Cardiac septum (tissue), 1 donor: ENCODE measurements at places on chromosomes 3 and 15. TPM values are rescaled to one million over a fixed set of nuclear protein-coding genes. Genes with fewer than 3 reads are reported as not detected.

- DNase-seq, result no peak
These were observed 69.3 kb downstream of the CLASP2 start for GRCh38 chr3:33648793-33649192.

GRCh38 chr15:33067456-33067855 lies 127.1 kb downstream of the FMN1 start:
- no peak for DNase-seq

Gene PLA2G4E
- 0.08 TPM for total RNA-seq

DNA sequence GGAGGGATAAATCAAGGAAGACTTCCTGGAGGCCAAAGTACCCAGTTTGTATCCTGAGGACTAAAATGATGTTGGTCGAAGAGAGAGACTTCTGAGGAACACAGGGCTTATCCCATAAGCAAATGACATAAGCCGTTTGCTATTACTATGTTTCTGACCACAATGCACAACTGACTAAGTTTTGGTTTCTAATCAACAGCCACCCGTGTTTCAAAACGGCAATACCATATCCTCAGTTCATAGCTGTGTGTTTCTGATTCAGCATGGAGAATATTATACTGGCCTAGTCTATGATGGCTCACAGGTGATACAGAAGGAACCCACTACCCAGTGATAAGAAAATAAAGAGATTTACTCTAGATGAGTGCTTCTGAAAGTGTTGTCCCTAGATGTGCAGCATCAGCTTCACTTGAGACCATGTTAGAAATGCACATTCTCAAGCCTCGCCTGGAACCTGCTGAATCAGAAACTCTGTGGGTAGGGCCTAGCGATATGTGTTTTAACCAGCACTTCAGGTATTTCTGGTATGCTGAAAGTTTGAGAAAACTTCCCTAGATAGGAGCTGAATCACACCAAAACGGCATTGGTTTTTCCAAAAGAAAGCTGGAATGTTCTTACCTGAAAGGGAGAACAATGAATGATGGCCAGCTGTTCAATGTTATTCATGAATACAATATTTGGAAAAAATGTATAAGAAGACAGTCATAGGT lies 639.7 kb upstream of the NR2F2 start:
- DNase-seq, result no peak

- DNase-seq, result no peak
These were observed 214.2 kb downstream of the IL20RB start for GRCh38 chr3:137171834-137172603.
